Left lung (tissue), 14 donors: ENCODE measurements at places on chromosomes 2 and 18. TPM values are rescaled to one million over a fixed set of nuclear protein-coding genes. Genes with fewer than 3 reads are reported as not detected.

NTSR2 gene
- not detected for polyA plus RNA-seq

CCL20 gene
- 0.99 TPM for polyA plus RNA-seq

MATN3 gene
- polyA plus RNA-seq: 9.8 TPM

ABCG5 gene
- polyA plus RNA-seq: 0.40 TPM

ETAA1 gene
- polyA plus RNA-seq: 32.5 TPM

CACNB4 gene
- polyA plus RNA-seq: 10.7 TPM

GULP1 gene
- polyA plus RNA-seq: 87.2 TPM

ABHD1 gene
- 0.96 TPM for polyA plus RNA-seq
